Stomach (tissue), 19 donors: ENCODE measurements at places on chromosomes 12 and 14. TPM values are rescaled to one million over a fixed set of nuclear protein-coding genes. Genes with fewer than 3 reads are reported as not detected.

Gene TAMALIN
- 8.1 TPM for total RNA-seq

Gene NAA25
- 57.6 TPM for total RNA-seq

Gene INSM2
- not detected for total RNA-seq

Gene ANKS1B
- total RNA-seq, result 26.8 TPM

Gene SP1
- 60.0 TPM for total RNA-seq

Gene FSCB
- not detected for total RNA-seq

Gene GOLGA3
- total RNA-seq, result 75.5 TPM

Gene PTPRO
- not detected for total RNA-seq

Gene FAM186B
- total RNA-seq, result not detected

Gene TMEM63C
- total RNA-seq, result 4.6 TPM

Gene TAS2R20
- not detected for total RNA-seq

Gene DYRK4
- 25.9 TPM for total RNA-seq

Gene TIGAR
- total RNA-seq, result 149 TPM

Gene MORN3
- not detected for total RNA-seq

Gene SLC39A2
- total RNA-seq, result not detected
